Stimulated activated CD8-positive, alpha-beta memory T cell treated with anti-CD3 and anti-CD28 coated beads, Interleukin-7, amount 100 ng/mL, for 1 hour (primary cell): ENCODE measurements at places on chromosomes 6 and 20.

DNA sequence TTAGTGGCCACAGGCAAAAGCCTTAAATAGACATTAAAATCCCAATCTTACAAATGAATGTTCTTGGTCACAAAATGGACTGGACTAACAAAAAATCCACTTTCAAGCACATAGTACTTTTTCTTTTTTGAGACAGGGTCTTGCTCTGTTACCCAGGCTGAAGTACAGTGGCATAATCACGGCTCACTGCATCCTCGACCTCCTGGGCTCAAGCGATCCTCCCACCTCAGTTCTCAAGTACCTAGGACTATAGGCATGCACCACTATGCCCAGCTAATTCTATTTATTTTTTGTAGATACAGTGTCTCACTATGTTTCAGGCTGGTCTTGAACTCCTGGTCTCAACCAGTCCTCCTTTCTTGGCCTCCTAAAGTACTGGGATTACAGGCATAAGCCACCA lies 59.4 kb downstream of the MAP3K5 start:
- DNase-seq, result no peak

DNA sequence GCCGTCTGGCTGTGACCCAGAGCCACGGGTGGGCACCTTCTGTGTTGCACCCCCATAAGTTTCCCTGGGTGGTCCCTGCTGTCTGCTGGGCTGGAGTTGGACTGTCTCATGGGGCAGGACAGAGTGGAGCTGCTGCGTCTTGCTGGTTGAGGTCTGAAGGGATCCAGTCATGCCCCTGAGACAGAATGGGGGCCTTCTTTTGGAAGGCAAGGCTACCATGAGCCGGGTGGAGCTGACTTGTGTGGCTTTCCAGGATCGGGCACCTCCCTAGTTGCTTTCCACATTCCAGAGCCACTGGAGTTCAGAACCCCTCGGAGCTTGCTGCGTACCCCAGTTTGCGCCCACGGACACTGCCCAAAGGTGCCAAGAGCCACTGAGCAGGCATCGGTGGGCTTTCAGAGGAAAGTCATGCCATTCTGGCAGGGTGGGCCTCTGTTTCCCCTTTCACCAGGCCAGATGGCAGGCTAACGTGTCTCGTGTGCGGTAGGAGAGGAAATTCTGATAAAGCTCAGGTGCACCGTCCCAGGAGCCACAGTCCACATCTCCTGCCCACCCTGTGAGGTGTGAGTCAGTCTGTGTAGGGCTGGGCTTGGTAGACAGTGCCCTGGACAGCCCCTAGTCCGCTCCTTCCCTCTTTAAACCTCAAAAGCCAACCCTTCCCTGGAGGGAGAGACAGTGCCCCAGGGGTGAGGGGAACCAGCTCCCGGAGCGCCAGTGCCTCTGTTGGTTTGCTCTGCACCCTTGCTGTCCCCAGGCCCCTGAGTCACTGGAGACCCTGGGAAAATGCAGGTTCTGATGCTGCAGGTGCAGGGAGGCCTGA lies 125.3 kb downstream of the SYCP2 start:
- no peak for DNase-seq

GRCh38 chr6:25007269-25007699 lies 71.5 kb upstream of the RIPOR2 start:
- no peak for DNase-seq

DNA sequence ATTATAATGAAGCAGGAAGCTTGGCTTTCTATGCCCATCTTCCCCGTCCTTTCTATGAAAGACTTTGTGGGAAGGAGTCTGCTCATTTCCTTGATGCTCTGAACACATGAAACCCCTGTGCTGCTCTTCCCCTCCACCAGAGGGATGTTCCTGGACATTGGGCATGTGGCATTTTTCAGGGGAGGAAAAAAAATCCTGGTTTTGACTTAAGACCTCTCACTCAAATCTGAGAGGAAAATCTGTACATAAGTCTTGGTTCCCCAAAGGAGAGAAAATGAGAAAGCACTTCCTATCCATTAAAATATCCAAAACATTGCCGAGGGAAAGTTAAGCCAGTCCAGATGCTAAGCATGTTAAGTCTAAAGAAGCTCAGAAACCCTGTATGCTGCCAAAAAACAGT lies 393.0 kb downstream of the PAX1 start:
- no peak for DNase-seq

- DNase-seq, result no peak
Measured at GRCh38 chr6:158972241-158973233, 27.5 kb downstream of the RSPH3 start.

DNA sequence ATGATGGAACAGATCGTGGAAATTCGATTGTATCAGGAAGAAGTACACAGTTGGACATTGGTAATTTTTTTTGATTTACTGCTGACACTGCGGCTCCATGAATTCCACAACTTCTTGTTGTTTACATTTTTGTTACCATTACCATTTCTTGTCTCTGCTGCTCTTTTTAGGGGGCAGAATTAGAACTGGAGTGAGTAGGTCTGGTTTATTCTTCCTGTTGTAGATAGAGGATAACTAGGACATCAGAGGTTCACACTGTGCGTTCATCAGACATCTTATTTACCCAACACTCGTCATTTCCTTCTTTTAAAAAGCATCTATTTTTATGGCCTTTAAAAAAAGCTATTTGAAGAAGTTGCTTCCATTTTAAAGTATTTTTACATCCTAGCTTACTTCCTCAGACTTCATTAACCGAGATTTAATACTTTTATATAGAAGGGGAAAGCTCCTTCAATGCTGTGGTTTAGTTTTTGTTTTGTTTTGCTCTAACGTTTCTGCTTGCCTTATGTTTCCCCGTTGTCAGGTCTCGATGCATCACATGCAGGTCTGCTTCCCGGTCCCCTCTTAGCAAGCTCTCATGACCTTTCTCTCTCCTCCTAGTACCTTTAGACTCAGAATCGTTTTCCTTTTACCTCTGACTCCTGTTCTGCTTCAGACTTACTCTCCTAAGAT lies 139.1 kb downstream of the ARID1B start:
- no peak for DNase-seq

GRCh38 chr6:156028335-156029131 lies 572.9 kb upstream of the NOX3 start:
- no peak for DNase-seq

DNA sequence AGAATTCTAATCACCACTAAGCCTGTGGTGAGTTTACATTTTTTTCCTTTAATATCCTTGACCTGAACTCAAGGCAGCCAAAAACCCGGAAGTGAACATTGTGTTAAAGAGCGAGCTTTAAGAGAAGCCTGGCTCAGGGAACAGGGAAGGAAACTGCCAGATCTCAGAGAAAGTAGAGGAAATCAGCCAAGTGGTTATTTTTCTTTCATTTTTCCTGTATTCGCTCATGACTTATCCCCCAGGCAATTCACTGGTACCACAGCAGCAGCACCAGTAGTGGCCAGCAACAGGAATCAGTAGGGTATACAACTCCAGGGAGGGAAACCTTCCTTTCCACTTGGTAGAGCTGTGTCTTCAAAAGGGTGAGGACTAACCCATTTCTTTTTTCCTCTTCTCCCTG lies 89.6 kb upstream of the HMGCLL1 start:
- DNase-seq, result no peak

- no peak for DNase-seq
Measured at GRCh38 chr6:39037707-39038106, 10.9 kb upstream of the GLP1R start.

DNA sequence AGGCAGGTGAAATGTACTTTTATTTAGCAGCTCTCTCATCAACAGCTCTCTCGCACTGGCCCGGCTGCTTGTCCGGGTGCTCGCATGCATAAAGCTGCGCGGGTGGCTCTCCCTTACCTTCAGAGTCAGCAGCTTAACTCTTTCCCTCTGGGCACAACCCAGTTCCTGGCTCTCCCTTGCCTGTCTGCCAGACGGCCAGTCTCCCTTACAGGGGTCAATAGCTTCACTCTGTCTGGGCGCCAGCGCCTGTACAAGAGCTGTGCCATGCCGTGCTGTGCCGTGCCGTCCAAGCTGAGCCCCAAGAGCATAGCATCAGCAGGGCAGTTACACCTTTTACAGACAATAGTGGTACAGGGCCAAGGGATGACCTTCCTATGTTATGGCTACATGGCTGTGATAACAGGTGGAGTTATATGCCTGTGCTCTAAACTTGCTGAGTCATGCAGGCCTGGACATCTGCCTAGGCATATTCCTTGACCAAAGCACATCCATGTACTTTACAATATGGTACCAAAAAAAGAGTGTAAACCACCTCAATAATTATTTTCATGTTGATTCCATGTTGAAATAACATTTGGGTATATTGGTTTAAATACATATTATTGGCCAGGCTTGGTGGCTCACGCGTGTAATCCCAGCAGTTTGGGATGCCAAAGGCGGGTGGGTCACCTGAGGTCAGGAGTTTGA lies 47.9 kb downstream of the BLTP3A start:
- no peak for DNase-seq

GRCh38 chr6:136396908-136397307 lies 107.3 kb upstream of the BCLAF1 start:
- DNase-seq, result no peak

DNA sequence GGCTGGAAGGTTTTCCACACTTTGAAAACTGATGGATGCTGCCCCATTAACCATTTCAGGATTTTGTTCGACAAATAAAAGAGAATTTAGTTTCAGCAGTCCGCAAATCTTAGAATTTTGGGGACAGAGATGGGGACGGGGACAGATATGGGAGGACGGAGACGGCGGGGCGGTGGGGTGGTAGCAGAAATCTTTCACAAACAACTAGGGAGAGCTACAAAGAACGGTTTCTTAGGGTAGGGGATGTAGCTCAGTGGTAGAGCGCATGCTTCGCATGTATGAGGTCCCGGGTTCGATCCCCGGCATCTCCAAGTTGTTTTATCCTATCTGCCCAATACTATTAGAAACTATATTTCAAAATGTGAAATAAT lies 15.1 kb downstream of the HMGN4 start:
- peak; percentile 58 for DNase-seq

GRCh38 chr6:134669485-134669884 lies 280.4 kb downstream of the ALDH8A1 start:
- DNase-seq, result no peak

DNA sequence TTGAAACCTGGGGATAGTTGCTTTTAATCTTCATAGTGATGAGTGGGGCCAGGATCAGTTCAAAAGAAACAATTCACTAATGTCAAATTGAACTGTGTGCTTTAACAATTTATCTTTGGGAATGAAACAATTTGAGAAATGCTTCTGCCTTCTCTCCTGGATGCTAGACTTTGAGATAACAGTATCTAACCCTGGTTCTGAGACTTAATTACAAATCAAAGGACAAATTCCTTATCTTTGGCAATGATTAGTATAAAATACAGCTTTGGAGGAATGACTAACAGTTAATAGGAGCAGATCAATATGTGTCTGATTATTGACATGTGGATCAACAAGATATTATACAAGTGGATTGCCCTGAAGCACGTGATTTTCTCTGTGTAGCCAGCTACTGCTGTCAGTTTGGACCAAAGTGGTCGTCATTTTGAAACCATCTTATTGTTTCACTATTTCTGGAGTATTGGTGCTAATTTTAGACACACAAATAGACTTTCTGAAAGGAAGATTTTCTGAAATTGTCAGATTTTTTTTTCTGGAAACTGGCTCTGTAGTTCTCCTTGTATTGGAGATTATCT lies 6.2 kb upstream of the FLRT3 start:
- no peak for DNase-seq

- no peak for DNase-seq
Measured at GRCh38 chr6:15555101-15556038, 107.5 kb downstream of the DTNBP1 start.

- DNase-seq, result no peak
Measured at GRCh38 chr20:37226889-37227288, 34.7 kb downstream of the GHRH start.

DNA sequence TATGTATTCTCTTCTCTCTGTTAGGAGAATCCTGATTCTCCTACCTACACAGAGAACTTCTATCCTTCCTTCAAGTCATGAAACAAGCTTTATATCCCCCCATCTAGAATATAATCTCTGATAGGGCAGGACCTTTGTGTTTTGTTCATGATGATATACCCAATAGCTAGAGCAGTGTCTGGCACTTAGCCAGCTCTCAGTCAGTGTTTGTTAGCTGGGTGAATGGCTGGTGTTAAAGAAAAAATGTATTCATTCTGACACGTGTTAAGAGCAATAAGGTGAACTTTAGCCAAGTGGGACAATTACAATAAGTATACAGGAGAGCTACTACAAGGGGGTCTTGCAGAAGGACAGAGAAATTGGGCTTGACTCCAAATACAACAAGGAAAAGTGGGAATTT lies 34.3 kb upstream of the TNFRSF21 start:
- DNase-seq, result no peak

- DNase-seq, result no peak
Measured at GRCh38 chr6:138601128-138601527, 101.8 kb upstream of the NHSL1 start.

- DNase-seq, result no peak
Measured at GRCh38 chr6:159311618-159312017, 142.4 kb downstream of the FNDC1 start.

- DNase-seq, result no peak
Measured at GRCh38 chr6:122712093-122712447, 67.4 kb upstream of the FABP7 start.

GRCh38 chr6:56843476-56844349 lies 111.2 kb upstream of the BEND6 start:
- DNase-seq, result no peak

- no peak for DNase-seq
Measured at GRCh38 chr20:10239954-10240353, 21.3 kb downstream of the SNAP25 start.

DNA sequence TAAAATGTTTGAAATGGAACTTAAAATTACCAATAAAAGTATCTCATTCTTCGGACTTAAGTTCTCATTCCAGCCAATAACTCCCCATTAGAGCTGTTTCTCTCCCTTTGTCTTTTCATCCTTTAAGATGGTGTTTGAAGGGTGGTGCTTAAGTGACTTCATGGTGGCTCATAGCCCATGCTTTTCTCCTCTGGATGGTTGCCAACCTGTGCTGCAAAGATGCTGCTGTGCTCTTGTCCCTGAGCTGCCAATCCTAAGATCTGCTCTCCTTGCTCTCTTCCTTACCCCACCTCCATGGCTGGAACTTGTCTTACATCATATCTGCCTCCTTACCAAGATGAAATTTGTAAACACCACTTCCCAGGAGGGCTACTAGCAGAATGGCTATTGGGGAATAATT lies 31.6 kb upstream of the PNRC1 start:
- no peak for DNase-seq

DNA sequence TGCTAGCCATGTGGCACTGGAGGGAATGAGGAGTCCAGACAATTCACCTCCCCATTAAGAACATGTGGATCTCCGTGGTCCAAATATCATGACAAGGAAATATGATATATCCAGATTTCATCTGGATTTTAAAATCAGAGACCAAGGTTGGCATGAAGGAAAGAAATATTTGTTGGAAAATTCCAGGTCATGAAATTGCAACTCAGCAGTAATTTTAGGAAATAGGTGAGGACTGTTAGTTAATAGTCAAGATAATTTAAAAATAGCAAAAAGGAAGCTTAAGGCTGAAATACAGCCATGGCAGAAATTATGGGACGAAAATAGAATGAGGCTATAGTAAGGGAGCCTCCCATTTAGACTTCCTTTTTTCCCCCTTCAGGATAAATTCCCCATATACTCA lies 26.9 kb downstream of the DEFB114 start:
- DNase-seq, result no peak

DNA sequence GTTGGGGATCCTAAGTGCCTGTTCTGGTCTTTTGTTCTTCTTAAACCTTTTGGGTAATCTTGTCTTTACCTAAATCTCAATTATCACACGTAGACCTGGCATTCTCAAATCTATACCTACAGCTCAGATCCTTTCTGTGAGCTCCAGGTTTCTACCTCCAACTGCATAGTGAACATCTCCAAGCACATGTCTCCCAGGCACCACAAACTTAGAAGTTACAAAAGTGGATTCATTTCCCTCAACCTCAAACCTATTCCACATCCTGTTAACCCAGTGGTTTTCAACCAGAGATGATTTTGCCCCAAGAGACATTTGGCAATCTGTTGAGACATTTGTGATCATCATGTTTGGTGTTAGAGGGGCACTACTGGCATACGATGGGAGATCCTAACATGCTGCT lies 183.5 kb downstream of the TENT5A start:
- DNase-seq, result no peak
